ENCODE measurements at places on chromosomes 4 and X. TPM values are rescaled to one million over a fixed set of nuclear protein-coding genes. Genes with fewer than 3 reads are reported as not detected.

Gene FAM9B
- polyA plus RNA-seq, result not detected

Gene EMCN
- 0.27 TPM for polyA plus RNA-seq

Gene POLA1
- polyA plus RNA-seq, result 2.2 TPM

Gene PAGE1
- polyA plus RNA-seq, result not detected

Gene ADH1C
- polyA plus RNA-seq, result 194 TPM

Gene TMPRSS11F
- not detected for polyA plus RNA-seq

Gene H2AZ1
- polyA plus RNA-seq, result 189 TPM

Gene RNF150
- polyA plus RNA-seq, result 0.27 TPM

Gene ATOH1
- polyA plus RNA-seq, result 8.9 TPM

- H3K36me3 ChIP-seq, result no peaks in the 10 kb centered on the region
- no peak for DNase-seq
- no peak overlapping the region for H3K4me3 ChIP-seq
These were observed 142.1 kb downstream of the CPEB2 start for GRCh38 chr4:15144249-15144966.

DNA sequence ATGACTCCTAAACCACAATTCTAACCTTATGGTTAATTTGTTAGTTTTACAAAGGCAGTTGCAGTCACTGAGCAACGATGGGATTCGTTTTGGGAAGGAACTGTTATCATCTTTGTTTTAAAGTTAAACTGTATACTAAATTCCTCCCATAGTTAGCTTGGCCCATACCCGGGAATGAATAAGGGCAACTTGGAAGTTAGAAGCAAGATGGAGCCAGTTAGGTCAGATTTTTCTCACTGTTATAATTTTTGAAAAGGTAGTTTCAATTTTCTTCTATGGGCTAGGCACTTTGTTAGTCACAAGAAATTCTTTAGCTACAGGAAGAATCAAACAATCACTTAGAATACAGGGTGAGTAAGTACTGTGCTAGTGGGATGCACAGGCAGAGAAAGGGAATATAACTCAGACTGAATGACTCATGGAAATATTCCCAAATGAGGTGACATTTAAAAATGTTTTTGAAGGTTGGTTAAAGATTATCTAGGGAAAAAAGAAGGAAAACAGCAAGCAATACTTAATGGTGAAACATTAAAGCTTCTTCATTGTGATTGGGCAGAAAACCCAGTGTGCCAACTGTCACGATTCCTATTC, 153.6 kb downstream of the MAGEB17 start:
- H3K27me3 ChIP-seq, result no peaks in the 10 kb centered on the region
- H3K4me1 ChIP-seq, result no peaks in the 10 kb centered on the region
- H3K27ac ChIP-seq, result no peak overlapping the region
- no peak overlapping the region for H3K4me3 ChIP-seq
- H3K36me3 ChIP-seq, result no peaks in the 10 kb centered on the region

DNA sequence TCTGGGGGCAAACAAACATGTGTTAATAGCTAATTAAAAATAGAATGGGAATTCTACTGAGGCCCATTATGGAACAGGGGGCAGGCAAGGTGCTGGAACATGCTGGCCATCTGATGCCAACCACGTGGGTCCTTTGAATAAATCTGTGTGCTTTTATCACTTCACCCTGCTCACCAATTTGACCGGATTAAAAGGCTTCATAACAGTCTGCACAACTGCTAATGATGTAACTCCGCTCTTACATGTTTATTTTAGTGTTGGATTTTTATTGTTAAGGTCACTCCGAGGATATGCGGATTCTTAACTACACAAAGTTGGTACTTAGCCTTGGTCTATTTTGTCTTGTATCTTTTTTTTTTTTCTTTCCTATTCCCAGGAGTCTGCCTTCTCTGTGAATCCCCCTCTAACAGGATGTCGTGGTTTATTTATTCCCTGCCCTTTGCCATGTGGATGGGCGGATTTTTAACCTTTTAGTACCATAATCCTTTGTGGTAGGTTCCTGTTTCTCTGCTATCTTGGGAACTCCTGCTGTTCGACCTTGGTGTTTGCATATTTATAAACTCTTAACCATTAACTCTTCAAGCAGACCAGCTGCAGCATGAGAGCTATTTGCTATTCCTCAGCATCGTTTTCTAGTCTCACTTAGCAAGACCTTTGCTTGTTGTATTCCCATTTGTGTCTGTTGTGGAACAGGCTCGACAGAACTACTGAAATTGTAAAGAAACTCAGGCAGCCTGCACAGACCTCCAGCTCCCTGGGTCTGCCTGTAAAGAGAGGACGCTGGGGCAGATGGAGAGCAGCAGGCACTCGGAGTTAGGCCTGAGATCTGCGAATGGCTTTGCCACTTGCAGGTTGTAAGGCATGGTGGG, 38.0 kb downstream of the TRIM2 start:
- no peak overlapping the region for H3K27ac ChIP-seq
- peaks cover 3% of the 10 kb centered on the region for H3K36me3 ChIP-seq
- H3K4me1 ChIP-seq, result peaks cover 3% of the 10 kb centered on the region

DNA sequence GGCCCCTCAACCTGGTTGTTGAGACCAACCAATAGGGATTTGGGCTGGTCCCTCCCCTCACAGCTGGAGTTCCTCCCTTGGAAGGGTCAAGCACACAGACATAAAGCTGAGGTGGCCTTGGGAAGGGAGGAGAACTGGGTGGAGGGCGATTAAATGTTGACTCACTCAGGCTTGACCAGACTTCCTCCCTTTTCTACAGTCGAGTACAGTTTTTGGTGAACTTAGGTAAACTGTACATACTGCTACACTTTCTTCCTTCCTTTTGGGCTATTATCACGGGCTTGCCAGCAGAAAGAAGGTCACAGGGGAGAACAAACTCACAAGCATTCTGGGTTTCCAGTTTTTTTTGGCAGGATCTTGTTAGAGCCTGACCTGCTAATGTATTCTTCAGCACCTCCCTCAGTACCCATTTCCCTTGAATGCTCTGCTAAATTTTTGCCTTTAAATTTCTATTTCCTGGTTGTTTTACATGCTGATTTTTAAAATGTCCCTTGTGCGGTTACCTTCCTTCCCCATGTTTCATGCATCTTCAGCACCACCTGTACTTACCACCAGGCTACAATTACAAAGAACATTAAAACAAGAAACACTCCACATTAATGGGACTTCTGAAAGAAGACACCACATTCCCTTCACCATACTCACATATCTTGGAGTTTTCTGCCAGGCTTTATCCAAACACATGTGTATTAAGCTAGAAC, 135.2 kb upstream of the RASGEF1B start:
- H3K4me3 ChIP-seq, result no peak overlapping the region
- H3K4me1 ChIP-seq, result peaks cover 5% of the 10 kb centered on the region
- H3K27me3 ChIP-seq, result no peaks in the 10 kb centered on the region
- peak; percentile 29 for DNase-seq

DNA sequence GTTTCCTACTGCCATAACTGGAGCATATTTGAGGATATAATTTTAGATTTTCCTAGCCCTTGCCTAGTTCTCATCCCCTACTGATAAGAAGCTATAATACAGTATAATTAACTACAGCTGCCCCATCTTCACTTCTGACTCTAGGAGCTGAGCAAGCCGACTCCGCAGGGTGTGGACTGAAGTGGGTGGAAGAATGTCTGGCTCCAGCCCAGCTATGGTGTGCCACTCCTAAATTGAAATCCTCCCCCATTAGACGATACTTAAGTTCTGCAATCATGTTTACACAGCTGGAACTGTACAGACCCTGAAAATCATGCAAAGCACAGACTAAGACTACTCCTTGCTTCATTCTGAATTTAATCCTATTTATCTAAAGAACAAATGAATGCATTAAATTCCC, 93.1 kb downstream of the PCDH19 start:
- H3K4me3 ChIP-seq, result no peak overlapping the region
- no peak overlapping the region for H3K27ac ChIP-seq
- H3K36me3 ChIP-seq, result no peaks in the 10 kb centered on the region
- DNase-seq, result no peak
- no peaks in the 10 kb centered on the region for H3K4me1 ChIP-seq
- no peaks in the 10 kb centered on the region for H3K27me3 ChIP-seq

GRCh38 chr4:25859429-25860148, 3.2 kb downstream of the SEL1L3 start:
- no peaks in the 10 kb centered on the region for H3K36me3 ChIP-seq
- peaks cover 10% of the 10 kb centered on the region for H3K4me1 ChIP-seq
- H3K4me3 ChIP-seq, result no peak overlapping the region
- peak; percentile 21 for DNase-seq
- no peaks in the 10 kb centered on the region for H3K27me3 ChIP-seq

DNA sequence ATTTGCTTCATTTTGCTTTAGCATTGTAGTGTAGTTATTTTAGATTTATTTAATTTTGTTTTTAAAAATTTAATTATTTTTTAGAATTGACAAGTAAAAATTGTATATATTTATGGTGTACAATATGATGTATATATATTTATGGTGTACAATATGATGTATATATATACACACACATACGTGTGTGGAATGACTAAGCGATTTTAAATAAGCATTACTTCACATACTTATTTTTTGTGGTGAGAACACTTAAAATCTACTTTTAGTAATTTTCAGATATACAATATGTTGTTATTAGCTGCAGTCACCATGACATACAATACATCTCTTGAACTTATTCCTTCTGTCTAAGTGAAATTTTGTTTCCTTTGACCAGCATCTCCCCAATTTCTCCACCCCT, 172.9 kb downstream of the SPRY1 start:
- no peaks in the 10 kb centered on the region for H3K4me1 ChIP-seq
- no peaks in the 10 kb centered on the region for H3K27me3 ChIP-seq
- no peaks in the 10 kb centered on the region for H3K36me3 ChIP-seq
- H3K27ac ChIP-seq, result no peak overlapping the region
- DNase-seq, result no peak
- H3K4me3 ChIP-seq, result no peak overlapping the region

- H3K27ac ChIP-seq, result no peak overlapping the region
- no peaks in the 10 kb centered on the region for H3K36me3 ChIP-seq
- no peaks in the 10 kb centered on the region for H3K27me3 ChIP-seq
- H3K4me3 ChIP-seq, result no peak overlapping the region
These were observed 114.3 kb downstream of the CPEB2 start for GRCh38 chr4:15116509-15117079.

GRCh38 chrX:357035-357692, 29.5 kb downstream of the PPP2R3B start:
- H3K36me3 ChIP-seq, result peaks cover 3% of the 10 kb centered on the region
- no peak for DNase-seq
- H3K27me3 ChIP-seq, result no peaks in the 10 kb centered on the region
- H3K4me3 ChIP-seq, result no peak overlapping the region
